Stimulated activated CD4-positive, alpha-beta T cell treated with anti-CD3 and anti-CD28 coated beads, Interleukin-4, amount 100 ng/mL, for 4 hours (primary cell): ENCODE measurements at places on chromosomes 4 and X.

DNA sequence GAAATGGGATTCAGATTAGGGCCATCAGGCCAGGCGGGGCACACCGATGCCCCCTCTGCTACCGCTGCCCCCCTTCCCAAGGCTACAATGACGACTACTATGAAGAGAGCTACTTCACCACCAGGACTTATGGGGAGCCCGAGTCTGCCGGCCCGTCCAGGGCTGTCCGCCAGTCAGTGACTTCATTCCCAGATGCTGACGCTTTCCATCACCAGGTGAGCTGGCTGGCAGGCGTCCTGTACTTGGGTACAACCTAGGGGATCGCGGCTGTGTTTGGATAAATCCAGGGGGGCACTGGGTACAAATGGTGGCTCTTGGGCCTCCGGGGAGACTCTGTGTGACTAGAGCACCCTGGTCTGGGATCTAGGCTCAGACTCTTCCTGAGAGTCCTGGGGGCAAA lies 1.1 kb downstream of the EMD start:
- no peak for DNase-seq

- DNase-seq = no peak
Observed at GRCh38 chr4:105002278-105002677, 144.4 kb upstream of the TET2 start.

- DNase-seq = no peak
Observed at GRCh38 chrX:134658002-134658759, at the start of gene PLAC1. TSS of gene PLAC1 (minus strand) at chrX:134658471. CDS start at chrX:134566682, 91,789 bp downstream.

GRCh38 chrX:30230395-30230794 lies at the start of gene MAGEB3:
TSS of gene MAGEB3 (plus strand) at chrX:30230657. CDS start at chrX:30235925, 5,268 bp downstream.
- DNase-seq = no peak

DNA sequence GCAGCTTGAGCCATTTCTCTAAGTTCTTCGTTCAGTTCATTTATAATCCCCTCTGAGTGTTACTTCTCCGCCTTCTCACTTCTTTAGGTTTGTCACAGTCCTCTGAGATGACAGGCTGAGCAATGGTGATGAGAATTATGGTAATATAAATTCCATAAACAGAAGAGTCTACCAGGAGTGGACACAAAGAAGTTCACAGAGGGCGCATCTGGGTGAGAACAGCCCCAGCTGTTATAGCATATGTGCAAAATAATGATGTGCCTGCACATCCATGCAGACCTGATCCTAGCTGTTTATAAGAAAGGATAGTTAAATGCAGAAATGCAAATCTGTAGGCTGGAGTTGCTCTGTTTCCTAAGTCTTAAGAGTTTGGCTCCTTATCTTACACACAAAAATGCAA lies 377.5 kb downstream of the KCNIP4 start:
- DNase-seq = no peak

DNA sequence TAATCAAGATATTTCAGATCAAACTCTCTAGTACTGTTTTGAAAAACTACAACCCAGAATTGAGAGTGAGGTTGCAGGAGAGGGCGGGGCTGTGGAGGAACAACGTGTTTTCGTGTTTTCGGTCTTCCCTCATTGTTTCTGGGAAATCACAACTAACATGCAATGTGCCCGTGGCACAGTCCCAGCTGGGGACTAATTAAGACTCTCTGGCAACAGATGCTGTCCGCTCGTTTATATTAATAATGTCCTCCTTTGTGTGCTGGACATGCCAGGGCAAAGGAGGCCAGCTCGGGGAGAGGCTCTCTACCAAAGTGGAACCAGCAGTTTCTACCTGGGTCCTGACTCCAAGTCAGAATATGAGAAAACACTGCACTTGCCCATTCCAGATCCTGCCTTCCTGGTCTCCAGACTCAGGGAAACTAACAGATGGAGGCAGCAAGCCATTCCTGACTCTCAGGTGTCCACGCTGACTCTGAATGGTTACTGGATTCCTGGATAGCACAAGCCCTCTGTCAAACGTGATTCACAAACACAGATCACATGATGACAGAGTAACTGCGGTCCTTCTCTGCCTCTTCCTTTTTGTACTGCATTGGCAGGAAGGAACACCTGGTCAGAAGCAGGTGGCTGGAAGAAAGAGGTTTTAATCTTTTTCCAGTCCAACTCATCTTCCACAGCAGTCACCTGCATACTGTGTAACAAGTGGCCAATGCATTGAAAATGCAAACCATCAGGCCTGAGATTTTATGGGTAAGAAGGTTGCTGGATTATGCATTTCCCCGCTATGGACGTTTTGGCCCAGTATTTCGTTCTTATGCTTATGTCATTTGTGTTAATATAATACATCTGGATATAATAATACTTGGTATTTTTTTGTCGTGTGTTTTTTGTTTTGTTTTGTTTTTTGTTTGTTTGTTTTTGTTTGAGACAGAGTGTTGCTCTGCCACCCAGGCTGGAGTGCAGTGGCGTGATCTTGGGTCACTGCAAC lies 65.0 kb downstream of the COQ2 start:
- DNase-seq = peak; percentile 59

DNA sequence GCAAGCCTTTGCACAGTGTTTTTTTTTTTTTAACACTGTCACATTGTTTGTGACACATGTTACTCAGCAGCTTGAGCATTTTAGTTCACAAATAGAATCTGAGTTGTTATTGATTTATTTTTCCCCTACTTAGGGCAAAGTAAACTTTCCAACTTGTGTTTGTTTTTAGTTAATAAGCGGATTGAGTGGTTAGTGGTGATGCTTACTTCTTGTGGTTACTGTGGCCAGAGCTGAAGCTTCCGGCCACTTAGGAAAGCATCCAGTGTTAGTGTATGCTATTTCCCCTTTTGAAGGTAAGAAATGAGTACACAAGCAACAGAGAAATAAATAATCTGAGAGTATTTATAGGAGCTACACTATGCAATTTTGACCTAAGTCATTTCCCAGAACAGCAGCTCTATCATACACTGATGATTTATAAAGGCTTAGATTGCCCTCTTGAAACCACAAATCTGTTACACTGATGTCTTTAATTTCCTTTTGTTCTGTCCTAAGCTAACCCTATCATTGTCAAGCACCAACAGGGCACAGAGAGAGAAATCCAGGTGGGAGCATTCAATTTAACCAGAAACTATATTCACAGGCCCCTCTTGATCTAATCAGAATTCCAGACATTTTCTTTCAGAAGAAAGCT lies 2464.6 kb downstream of the PCDH7 start:
- no peak for DNase-seq

- no peak for DNase-seq
Observed at GRCh38 chr4:83748711-83749110, 212.8 kb downstream of the GPAT3 start.

DNA sequence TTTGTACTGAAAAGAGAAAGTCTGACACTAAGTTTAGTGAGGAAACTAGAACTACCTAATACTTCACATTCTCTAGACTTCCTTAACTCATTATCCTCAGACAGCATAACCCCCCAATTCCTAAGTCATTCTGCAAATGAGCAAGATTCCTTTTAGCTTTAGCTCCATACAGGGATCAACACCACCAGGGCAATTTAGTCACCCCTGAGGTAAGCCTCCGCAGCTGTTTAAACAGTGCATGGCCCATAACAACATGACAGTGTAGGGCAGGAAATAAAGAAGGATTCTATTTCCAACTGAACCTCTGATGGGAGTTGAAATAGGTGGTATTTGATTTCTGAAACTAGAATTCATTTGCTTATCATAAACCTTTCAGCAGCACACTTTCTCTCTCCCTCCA lies 112.8 kb upstream of the DKK2 start:
- no peak for DNase-seq

- no peak for DNase-seq
Observed at GRCh38 chrX:53122013-53122412, 28.1 kb downstream of the KANTR start.

DNA sequence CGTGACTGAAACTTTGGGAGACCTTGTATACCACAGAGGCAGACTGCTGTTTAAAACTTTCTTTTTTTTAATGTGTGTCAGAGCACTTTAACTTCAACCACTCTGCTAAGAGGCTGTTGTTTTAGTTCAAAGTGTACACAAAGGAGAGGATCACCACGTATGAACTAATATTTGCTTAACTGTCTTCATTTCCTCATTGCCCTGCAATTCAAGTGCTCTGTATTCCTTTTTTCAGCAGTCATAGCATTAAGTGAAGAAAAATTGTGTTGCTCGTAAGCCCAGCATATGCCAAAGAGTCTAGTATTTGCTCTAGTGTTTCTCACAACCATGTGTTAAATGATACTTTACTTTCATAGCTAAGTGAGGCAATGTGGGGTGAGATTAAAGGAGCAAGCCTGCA lies 63.0 kb upstream of the HHIP start:
- no peak for DNase-seq

DNA sequence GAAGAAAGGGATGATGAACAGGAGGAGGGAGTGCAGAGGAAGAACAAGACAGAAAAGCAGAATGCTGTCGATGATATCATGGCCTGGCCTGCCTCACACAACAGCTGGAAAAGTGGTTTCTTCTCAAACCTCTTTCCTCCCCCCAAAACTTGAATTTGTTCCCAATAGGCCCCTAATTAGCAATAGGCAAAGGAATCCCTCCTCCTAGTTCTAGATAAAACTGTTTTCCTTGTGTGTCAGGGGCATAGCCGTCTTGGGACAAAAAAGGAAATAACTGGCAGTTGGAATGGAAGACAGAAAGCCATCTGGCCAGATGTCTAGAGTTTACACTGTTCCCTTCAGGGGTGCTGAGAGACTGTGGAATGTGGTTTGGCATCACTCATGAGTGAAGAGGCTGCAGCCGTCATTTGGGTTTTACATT lies 177.8 kb upstream of the C1QTNF7 start:
- DNase-seq = no peak

DNA sequence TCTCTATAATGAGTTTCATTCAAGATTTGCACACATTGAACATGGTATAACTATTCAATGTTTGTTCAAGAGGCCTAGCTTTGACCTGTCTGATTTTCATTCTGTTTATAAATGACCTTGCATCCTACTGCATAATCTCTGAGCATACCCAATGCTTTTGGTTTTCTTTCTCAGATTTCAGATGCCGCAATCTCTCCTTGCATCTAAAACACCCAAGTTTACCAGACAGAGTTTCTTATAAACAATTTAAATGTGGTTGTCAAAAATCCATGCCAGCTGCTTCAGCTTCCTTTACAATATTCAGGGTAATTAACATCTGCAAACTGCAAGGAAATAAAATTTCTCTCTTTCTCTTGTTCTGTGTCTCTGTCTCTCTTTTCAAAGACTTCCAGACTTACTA lies 123.0 kb upstream of the PCDH18 start:
- no peak for DNase-seq

GRCh38 chr4:3287271-3287971 lies 5.4 kb upstream of the RGS12 start:
- DNase-seq = no peak

GRCh38 chr4:110484029-110484428 lies 8.1 kb downstream of the ENPEP start:
- DNase-seq = no peak

DNA sequence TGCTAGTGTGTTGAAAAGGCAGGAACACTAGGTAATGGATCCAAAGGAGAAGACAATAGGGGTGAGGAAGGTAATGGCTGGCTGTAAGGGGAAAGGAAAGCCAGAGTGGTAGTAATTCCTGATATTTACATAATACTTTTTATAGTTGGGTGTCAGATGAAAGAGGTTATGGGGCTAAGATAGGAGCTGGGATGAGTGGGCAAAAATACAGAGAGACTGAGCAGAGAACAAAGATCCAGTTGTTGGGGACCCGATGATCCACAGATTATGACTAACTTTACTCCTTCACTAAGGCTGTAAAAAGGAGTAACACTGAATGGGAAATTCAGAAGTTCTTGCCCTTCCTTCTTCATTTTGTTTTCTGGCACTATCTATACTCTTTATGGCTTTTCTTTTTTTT lies 138.2 kb downstream of the KLHL13 start:
- no peak for DNase-seq

DNA sequence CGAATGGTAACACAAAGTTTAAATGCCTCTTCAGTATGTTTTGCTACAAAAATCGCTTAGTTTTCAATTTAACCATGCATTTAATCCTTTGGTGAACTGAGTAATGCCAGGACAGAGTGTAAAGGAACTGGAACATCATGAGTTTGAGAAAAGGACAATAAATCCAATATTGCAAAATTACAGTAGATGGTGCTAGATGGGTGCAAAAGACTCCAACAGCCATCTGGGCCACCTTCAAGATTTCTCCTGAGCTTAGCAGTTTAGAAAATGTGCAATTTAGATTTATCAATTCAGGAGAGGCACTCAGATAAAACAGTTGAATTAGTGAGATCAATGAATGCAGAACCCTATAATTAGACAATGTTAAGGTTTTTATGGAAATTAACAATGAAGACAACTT lies 33.2 kb upstream of the MID1IP1 start:
- no peak for DNase-seq

DNA sequence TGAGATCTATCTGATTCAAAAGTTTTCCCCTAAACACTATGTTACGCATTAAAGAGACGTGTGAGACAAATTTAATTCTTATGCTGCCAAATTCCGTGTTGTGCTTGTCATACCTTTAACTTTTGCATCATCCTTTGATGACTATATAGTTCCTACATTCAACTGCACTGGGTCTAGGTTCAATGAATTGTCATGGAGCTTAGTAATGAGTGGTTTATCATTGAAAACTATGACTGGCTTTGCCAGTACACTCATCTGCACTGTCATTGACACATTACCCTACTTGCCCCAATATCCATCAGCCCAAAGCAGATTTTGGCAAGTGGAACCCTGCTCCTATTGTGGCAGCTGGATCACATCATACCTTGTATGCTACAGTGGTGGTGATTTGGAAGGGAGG lies 882.9 kb upstream of the SLIT2 start:
- no peak for DNase-seq
